ENCODE measurements at places on chromosomes 5 and 9.

DNA sequence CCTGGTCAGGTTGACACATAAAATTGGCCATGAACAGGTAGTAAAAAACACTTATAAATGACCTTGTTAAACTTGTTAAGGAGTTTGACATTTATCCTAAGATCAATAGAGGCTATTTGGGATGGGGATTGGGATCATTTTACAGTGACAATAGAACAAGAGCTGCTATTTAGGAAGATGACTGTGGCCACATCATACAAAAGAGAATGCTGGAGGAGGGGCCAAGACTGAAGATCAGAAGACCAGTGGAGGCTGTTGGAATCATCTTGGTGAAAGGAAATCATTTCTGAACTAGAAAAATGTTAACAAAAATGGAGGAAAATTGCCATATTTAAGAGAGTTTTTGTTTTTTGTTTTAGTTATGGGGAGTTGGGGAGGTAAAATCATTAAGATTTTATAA lies 304.8 kb upstream of the TLE4 start:
- H3K27me3 ChIP-seq: peaks cover 32% of the 10 kb centered on the region
- H3K27ac ChIP-seq: no peak overlapping the region
- no peak overlapping the region for H3K4me3 ChIP-seq
- no peak for DNase-seq
- no peaks in the 10 kb centered on the region for H3K36me3 ChIP-seq

DNA sequence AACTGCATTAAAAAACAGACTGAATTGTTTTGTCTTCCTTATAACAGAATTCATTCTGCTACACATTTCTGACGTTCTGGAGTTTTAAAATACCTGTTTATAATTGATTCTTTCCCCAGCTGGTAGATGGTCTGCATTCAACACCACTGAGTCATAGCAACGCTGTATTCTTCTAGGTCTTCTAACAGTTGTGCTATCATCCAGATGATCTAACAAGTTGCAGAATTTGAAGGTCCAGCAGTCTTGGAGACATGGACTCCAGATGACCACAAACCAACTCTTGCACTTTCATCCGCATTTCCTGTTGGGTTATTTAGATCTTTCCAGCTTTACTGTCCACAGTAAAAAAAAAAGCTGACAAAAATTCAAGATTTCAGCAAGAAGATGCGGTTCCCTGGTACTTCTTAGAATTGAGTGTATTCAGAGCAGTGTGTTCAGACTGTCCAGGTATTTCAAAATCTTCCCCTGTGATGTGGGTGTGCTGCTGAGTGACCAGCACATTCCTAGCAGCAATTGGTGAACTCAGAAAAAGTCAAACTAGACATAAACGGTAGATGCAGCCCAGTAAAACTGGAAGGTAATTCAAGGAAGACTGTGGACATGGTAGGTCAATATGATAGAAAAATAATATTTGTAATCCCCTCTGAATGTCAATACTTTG lies 50.2 kb downstream of the CSNK1A1 start:
- no peak for DNase-seq
- no peaks in the 10 kb centered on the region for H3K27me3 ChIP-seq
- H3K4me3 ChIP-seq: no peak overlapping the region
- peaks cover 85% of the 10 kb centered on the region for H3K36me3 ChIP-seq

DNA sequence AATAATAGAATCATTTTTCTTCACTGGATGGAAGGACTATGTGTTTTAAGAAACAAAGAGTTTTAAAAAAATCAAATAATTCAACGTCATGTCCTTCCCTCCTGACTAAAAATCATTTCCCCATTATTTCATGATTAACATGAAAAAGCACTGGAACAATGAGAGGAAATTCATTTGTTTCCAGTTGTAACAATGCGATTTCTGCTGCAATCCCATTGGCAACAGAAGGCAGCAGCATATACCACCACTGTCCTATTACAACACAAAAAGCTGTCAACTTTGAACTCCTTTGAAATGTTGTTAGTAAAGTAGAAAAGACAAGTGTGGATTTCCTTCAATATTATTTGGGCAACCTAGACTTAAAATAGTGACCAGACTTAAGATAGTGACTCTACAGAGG lies 3.1 kb downstream of the C5orf63 start:
- no peak overlapping the region for H3K27ac ChIP-seq
- H3K36me3 ChIP-seq: peaks cover 3% of the 10 kb centered on the region
- DNase-seq: no peak
- no peak overlapping the region for H3K4me3 ChIP-seq
- H3K27me3 ChIP-seq: no peaks in the 10 kb centered on the region
- peaks cover 14% of the 10 kb centered on the region for H3K4me1 ChIP-seq

- peaks cover 11% of the 10 kb centered on the region for H3K27me3 ChIP-seq
- H3K4me1 ChIP-seq: no peaks in the 10 kb centered on the region
- no peak overlapping the region for H3K27ac ChIP-seq
- no peak for DNase-seq
- H3K36me3 ChIP-seq: no peaks in the 10 kb centered on the region
Measured at GRCh38 chr5:161034451-161034850, 182.4 kb upstream of the ATP10B start.

- H3K27ac ChIP-seq: peak overlapping the region; percentile 99
- DNase-seq: peak; percentile 10
- H3K36me3 ChIP-seq: peaks cover 59% of the 10 kb centered on the region
- H3K4me3 ChIP-seq: peak overlapping the region; percentile 96
Measured at GRCh38 chr5:149550594-149551226, 529 bp downstream of the CSNK1A1 start.

GRCh38 chr5:144083185-144083584 lies 87.3 kb downstream of the YIPF5 start:
- H3K4me3 ChIP-seq: no peak overlapping the region
- no peaks in the 10 kb centered on the region for H3K4me1 ChIP-seq
- no peaks in the 10 kb centered on the region for H3K36me3 ChIP-seq
- H3K27me3 ChIP-seq: no peaks in the 10 kb centered on the region
- H3K27ac ChIP-seq: no peak overlapping the region
